ENCODE measurements at places on chromosomes 1 and 21.

- no peak for DNase-seq
These were observed 165.2 kb downstream of the NTMT2 start for GRCh38 chr1:170310951-170311350.

GRCh38 chr1:233215135-233215760 is 80.3 kb downstream of the PCNX2 start:
- DNase-seq = no peak

DNA sequence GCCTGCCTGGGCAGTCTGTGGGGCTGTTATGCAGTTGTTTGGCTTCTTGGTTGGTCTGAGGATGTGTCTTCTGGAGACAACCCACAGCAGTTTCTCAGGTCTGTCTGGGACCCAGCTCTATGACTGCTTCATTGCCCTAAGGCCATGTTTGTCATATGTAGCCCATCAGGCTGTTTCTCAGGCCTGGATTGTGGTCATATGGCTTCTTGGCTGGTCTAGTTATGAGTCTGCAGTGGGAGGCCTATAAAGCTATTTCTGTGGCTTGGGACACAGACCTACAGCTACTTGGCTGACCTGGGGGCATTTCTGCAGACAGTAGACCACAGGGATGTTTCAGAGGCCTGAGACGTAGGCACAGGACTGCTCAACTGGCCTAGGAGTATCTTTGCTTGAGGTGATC is 41.5 kb downstream of the CHIA start:
- no peak for DNase-seq

DNA sequence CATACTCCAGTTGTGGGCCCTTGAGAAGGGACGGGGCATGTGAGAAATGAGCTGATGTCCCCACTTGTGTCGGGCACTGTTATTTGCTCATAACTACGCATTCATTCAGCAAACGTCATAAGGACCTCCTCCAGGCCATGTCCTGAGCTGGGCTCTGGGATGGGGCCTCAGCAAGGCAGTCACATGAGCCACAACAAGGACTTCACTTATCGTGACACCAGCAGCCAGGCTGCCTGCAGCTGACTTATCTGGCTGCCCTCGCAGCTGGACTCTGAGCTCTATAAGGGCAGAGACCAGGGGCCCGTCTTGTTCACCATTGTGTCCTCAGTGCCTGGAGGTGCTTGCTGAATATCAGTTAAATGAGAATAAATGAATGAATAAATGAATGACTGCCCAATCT is 37.5 kb upstream of the GRIK3 start:
- no peak for DNase-seq

GRCh38 chr1:234750922-234751627 is 141.1 kb upstream of the IRF2BP2 start:
- no peak for DNase-seq

- DNase-seq = no peak
These were observed 3.8 kb downstream of the QSOX1 start for GRCh38 chr1:180158149-180159147.
